ENCODE measurements at places on chromosomes 4 and X.

- DNase-seq: no peak
These were observed 5.7 kb downstream of the GPC3 start for GRCh38 chrX:133979641-133980230.

- DNase-seq: no peak
These were observed 202.0 kb downstream of the DCLK2 start for GRCh38 chr4:150280081-150280895.

- no peak for DNase-seq
These were observed 66.1 kb downstream of the SNX25 start for GRCh38 chr4:185275501-185275900.

GRCh38 chr4:85774000-85774399 lies 299.1 kb downstream of the ARHGAP24 start:
- no peak for DNase-seq

DNA sequence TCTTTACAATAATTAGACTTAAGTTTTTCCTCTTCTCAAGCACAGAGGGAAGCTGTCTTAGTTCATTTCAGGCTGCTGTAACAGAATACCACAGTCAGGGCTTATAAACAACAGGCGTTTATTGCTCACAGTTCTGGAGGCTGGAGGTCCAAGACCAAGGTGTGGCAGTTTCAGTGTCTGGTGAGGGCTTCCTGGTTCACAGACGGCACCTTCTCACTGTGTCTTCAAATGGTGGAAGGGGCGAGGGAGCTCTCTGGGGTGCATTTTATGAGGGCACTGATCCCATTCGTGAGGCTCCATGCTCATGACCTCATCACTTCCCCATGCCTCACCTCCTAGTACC lies 115.7 kb upstream of the MXRA5 start:
- no peak for DNase-seq

GRCh38 chr4:74990276-74990875 lies 57.5 kb downstream of the PARM1 start:
- peak; percentile 92 for DNase-seq

GRCh38 chrX:118181030-118181429 lies 64.4 kb upstream of the KLHL13 start:
- peak; percentile 71 for DNase-seq

DNA sequence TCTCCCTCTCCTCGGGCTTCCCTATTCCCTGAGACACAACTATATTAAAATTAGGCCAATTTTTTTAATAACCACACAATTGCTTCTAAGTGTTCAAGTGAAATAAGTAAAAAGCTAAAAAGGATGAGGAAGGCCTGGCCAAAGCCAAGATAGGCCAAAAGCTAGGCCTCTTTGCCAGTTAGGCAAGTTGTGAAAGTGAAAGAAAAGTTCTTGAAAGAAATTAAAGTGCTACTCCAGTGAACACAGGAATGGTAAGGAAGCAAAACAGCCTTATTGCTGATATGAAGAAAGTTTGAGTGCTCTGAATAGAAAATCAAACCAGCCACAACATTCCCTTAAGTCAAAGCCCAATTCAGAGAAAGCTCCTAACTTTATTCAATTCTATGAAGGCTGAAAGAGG lies 114.2 kb upstream of the FAT4 start:
- DNase-seq: no peak

DNA sequence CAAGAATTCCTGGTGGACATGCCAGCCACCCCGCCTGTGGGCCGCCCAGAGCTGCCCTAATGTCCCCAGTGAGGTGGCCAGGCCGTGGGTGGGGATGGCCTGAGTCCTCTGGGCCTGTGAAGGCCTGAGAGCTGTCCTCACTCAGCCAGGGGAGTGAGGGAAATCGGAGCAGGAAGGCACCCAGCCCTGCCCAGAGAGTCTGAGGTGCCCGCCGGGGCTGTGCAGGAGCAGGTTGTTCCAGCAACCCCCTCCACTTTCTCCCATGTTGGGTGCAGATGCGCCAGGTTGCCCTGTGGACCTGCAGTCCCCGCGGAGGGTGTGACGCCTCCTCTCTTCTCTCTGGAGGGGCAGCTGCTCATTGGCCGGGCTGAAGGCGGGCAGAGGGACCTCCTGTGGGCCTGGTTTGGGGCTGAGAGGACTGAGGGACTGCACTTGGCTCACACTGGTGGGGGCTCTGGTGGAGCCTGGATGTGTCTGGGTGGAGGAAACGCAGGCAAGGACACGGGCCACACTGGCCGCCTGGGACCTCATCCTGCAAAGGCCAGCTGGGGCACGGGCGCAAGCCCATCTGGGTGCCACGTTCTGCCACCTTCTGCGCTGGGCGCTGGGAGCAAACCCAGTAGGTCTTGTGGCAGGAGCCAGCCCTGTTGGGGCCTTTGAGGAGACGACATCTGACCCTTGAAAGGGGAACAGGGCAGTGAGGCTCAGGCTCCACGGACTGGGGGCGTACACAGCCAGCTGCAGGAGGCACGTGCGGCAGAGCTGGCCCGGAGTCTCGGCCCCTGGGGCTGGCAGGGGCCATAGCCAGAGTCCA lies 14.0 kb downstream of the DOK7 start:
- no peak for DNase-seq

DNA sequence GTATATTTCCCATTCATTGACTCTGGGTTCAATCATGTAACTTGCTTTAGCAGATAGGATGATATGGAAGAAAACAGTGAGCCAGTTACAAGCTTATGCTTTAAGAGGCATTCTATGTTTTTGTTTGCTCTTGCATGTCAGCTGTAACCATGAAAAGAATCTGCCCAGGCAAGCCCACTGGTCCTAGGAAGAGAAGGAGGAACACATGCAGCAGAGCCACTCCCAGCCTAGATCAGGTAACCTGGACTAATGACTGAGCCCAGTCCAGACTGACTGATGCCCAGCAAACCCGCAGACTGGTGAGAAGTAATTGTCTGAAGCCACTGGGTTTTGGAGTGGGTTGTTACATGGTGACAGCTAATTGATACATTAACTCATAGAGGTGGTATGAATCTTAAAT lies 167.9 kb downstream of the COL4A6 start:
- DNase-seq: peak; percentile 21

DNA sequence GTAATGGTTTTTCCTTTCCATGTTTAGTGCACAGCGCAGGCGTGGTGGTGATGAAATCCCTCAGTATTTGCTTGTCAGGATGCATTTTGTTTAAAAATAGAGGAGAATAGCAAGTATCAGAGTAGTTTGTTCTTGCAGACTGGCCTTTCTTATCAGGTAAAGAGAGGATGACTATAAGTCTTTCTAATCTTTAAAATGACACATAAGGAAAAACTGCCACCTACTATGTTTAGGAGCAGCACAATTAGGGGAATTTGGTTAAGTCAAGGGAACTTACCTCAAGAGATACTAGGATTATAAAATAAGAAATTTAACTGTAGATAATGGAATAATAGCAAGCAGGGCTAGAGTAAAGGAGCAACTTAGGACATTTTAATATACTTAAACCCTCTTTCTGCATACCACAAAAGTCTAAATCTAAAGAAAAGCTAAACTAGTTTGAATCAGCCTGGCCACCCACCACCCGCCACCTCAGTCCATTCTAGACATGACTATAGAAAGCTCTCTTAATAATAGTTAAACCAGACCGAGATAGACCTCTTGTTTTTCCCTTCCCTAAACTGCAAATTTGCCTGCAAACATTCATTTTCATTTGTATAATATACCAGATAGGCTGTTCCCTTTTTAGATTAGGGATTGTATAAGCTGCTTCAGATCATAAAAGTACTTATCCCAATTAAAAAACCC lies 62.0 kb downstream of the APOOL start:
- DNase-seq: no peak

GRCh38 chr4:41365681-41366080 lies 109.0 kb downstream of the UCHL1 start:
- DNase-seq: no peak

GRCh38 chr4:184534511-184535391 lies 60.4 kb upstream of the IRF2 start:
- no peak for DNase-seq

DNA sequence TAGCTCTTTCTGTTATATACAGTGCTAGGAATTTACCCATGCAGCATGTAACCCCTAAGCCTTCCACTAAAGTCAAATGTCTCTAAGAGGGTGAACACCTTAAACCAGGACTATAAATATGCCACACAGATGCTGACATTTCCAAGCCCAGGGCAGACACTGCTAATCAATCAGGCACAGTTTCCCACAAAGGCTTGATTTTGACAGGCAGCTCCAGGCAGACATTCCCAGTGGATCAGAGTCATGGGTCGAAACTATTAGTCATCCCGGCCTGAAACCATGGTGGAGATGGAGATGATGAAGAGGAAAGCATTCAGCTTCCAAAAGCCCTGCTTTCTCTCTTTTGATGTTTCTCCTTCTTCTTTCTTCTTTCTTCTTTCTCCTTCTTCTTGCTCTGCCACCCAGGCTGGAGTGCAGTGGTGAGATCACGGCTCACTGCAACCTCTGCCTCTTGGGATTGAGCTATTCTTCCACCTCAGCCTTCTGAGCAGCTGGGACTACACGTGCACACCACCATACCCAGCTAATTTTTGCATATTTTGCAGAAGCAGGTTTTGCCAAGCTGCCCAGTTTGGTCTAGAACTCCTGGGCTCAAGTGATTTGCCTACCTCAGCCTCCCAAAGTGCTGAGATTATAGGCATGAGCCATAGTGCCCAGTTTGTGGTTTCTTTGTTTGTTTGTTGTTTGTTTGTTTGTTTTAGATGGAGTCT lies 21.0 kb upstream of the SORCS2 start:
- DNase-seq: no peak

GRCh38 chrX:56968980-56969379 lies 26.4 kb downstream of the SPIN3 start:
- DNase-seq: no peak

GRCh38 chr4:104964410-104965175 lies 182.1 kb upstream of the TET2 start:
- DNase-seq: no peak

DNA sequence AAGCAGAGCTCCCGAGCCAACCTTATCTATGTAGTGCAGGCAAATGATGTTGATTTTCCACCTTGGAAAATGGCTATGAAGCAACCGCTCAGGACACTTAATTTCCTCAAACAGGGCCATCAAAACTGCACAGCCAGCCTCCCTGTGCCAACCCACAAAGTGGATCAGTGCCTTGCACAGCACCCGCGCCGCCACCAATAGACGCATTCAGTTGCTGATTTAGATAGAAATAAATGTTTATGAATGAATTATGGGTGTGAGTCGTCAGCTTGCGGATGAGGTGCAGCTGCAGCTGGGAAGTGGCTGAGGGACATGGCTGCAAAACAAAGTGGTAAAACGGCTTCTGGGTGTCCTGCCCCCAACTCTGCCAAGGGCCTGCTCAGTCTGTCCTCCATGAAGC lies 47.0 kb downstream of the SOD3 start:
- no peak for DNase-seq

- no peak for DNase-seq
These were observed 645.9 kb downstream of the PCDH7 start for GRCh38 chr4:31366041-31366440.

DNA sequence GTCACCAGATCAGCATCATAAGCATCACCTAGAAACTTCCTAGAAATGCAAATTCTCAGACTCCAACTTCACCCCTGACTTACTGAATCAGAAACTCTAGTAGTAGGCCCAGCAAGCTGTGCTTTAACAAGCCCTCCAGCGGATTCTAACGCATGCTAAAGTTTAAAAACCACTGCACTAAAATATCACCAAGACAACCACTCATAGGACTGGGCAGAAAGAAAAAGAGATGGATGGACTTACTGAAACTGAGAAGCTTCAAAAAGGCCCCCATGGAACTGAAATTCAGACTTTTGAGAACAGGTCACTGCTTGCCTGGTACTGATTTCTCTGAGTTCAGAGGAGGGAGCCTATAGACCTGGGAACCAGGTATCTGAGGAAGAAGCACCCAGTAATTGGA lies 40.1 kb downstream of the FAM241A start:
- DNase-seq: no peak

DNA sequence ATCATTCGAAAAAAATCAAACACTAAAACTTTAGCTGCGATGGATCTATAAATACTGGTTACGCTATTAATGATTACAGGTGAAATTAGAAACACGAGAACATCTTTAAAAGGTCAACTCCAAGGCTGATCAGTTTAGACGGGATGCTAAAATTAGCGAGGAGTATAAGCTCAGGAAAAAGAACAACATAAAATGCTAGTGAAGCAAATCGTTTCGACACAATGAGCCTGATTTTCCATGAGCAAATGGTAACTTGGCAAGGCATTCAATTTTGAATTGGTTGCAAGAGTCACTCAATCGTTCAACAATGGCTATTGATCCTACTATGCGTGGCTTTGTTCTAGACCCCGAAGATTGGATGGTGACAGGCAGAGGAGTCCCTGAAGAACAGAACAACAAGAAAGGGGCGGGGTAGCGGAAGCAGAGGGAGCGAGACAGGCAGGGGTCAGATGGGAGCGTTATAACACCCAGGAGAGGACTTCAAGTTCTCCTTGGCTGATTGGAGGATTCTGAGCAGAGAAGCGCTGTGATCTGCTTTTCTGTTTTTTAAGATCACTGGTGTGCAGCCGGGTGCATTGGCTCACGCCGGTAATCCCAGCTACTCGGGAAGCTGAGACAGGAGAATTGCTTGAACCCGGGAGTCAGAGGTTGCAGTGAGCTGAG lies 146.5 kb downstream of the RBM47 start:
- DNase-seq: no peak

DNA sequence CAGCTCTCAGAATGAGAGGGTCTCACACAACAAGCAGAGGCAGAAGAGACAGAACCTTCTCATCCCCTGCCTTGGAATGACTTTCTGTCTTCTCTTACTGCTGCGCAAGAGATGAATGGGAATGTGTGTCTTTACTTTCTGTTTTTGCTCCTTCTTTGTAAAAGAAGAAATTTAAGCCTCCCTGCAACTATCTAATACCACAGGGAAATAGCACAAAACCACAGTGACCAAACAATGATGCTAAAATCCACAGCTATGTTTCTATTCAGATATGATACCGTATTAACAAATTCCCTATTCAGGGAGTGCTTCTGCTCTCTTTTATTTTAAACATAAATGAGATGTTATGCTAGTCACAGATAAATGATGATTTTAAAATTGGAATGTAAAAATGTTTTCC lies 173.8 kb upstream of the RAI2 start:
- no peak for DNase-seq

- DNase-seq: no peak
These were observed 66.4 kb upstream of the ATP6AP2 start for GRCh38 chrX:40514376-40514775.

DNA sequence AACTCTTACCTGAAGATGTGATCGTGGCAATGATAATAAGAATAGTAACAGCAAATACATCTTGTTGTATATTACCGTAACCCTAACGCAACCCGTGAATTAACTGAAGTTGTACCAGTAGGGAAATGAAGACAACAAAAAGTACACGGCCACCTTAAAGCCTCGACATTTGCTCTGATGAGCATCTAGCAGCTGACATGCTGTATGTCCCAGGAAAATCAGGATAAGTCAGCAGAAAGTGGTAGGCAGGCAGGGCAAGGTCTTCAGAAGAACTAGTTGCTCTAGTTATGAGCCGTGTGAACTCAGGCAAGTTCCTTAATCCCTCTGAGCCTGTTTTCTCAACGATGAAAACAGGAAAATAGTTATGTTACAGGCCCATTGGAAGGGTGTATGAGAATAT lies 7.7 kb upstream of the ASB5 start:
- no peak for DNase-seq

DNA sequence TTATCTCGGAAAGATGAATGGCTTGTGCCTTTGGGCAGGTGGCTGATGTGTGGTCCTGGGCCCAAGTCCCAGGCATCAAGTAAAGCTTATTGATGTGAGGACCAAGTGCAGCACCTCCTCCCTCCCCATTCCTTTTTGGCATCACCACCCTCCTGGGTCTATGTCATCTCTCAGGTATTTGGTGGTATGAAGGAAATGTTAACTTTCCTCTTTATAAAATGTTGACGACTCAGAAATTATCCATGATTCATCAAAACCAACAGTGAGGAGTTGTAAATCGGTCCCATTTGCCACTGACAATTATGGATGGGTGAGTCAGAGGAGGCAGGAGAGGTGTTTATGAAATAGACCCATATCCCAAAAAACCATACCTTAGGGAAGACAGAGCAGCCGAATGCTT lies 229.4 kb upstream of the GATB start:
- DNase-seq: no peak
